ENCODE measurements at places on chromosomes 5 and 9. TPM values are rescaled to one million over a fixed set of nuclear protein-coding genes. Genes with fewer than 3 reads are reported as not detected.

DNA sequence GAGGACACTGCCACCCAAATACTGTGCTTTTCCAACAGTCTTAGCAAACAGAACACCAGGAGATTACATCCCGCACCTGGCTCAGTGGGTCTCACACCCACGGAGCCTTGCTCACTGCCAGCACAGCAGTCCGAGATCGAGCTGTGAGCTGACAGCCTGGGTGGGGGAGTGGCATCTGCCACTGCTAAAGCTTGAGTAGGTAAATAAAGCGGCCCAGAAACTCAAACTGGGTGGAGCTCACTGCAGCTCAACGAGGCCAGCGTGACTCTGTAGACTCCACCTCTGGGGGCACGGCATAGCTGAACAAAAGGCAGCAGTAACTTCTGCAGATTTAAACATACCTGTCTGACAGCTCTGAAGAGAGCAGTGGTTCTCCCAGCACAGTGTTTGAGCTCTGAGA lies 28.8 kb downstream of the EPB41L4A start:
- H3K4me3 ChIP-seq = no peak overlapping the region
- H3K36me3 ChIP-seq = no peaks in the 10 kb centered on the region
- H3K27ac ChIP-seq = no peak overlapping the region
- DNase-seq = no peak

GRCh38 chr5:17302106-17302505 lies 84.7 kb downstream of the BASP1 start:
- no peak for DNase-seq
- H3K4me3 ChIP-seq = no peak overlapping the region
- H3K27ac ChIP-seq = no peak overlapping the region
- no peaks in the 10 kb centered on the region for H3K27me3 ChIP-seq
- H3K36me3 ChIP-seq = no peaks in the 10 kb centered on the region

- H3K4me1 ChIP-seq = peaks cover 31% of the 10 kb centered on the region
- no peak overlapping the region for H3K4me3 ChIP-seq
- no peaks in the 10 kb centered on the region for H3K36me3 ChIP-seq
- H3K27me3 ChIP-seq = no peaks in the 10 kb centered on the region
Observed at GRCh38 chr9:108094676-108094993, 605.1 kb upstream of the KLF4 start.

GRCh38 chr5:143843461-143843860 lies 31.5 kb downstream of the HMHB1 start:
- H3K27me3 ChIP-seq = no peaks in the 10 kb centered on the region
- DNase-seq = no peak
- H3K27ac ChIP-seq = no peak overlapping the region
- H3K4me3 ChIP-seq = no peak overlapping the region

DNA sequence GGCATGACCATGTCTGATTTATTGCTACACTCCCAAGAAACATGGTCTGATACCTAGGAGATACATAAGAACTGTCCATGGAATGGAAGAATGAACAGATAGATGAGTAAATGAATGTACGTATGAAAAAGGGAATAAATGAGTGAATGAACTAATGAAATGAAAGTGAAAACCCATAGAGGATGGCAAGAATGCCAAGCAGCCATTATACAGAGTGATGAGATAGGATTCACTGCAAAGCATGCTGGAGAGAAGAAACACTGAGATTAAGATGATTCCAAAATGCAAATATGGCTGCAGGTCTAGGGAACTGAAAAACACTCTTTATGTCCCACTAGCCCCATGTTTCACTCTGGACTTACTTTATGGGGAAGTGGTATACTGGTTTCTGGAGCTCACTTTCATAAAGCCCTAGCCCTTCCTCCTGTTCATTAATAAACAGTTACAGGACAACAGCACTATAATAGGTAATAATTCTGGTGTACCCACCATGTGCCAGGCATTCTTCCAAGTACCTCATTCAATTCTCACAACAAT lies 170.3 kb upstream of the RAD23B start:
- no peak overlapping the region for H3K4me3 ChIP-seq
- no peaks in the 10 kb centered on the region for H3K4me1 ChIP-seq
- H3K27me3 ChIP-seq = no peaks in the 10 kb centered on the region
- no peaks in the 10 kb centered on the region for H3K36me3 ChIP-seq
- DNase-seq = no peak

DNA sequence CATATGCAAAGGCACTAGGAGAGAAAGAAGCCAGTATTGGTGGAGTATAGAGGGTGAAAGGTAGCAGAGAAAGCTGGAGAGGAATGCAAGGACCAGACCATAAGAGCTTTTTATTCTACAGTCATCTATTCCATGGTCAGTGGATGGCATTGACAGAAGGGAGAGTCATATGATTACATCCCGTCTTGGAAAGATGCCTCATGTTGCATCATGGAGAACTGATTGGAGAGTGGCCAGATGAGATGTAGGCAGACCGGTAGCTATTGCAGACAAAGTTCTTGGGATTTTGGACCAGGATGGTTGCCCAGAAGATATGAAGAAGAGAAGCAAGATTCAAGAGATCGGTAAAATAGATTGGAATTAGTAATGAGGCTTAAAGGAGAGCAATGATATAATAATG lies 260.7 kb downstream of the CHSY3 start:
- no peak overlapping the region for H3K4me3 ChIP-seq
- no peak for DNase-seq
- no peaks in the 10 kb centered on the region for H3K36me3 ChIP-seq
- H3K27ac ChIP-seq = no peak overlapping the region
- H3K4me1 ChIP-seq = no peaks in the 10 kb centered on the region

DNA sequence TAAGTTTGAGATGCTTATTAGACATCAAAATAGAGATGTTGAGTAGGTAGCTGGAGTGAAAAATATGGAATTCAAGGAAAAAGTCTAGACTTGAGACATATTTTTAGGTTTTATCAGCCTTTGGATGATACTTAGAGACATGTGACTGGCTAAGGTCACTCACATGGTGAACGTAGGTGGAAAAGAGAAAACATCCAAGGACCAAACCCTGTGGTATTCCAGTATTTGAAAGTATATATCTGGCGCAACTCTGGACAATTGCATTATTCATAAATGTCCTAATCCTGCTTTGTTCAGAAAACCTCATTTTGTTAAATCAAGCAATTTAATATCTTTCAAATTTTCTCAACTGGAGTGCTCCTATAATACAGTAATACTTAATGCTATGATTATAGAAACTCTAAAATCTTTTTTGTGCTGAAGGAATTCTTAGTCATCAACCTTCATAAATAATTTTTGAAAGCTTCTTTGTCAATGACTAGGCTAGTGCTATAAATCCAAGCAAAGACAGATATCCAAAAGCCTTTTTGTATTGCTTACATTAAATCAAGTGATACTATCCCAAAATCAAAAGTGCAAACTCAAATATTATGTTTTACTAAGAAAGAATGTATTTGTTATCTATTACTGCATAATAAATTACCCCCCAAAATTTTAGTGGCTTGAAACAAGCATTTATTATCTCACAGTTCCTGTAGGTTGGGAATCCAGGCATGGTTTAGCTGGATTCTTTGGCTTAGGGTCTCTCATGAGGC lies 452.0 kb downstream of the ENC1 start:
- no peak overlapping the region for H3K27ac ChIP-seq
- no peaks in the 10 kb centered on the region for H3K36me3 ChIP-seq
- DNase-seq = no peak
- no peaks in the 10 kb centered on the region for H3K4me1 ChIP-seq

- no peak overlapping the region for H3K4me3 ChIP-seq
- DNase-seq = no peak
Observed at GRCh38 chr5:1334831-1335539, 9.9 kb downstream of the CLPTM1L start.

- no peaks in the 10 kb centered on the region for H3K27me3 ChIP-seq
- H3K4me1 ChIP-seq = 0 out of 2 replicates have a peak, but pooled peaks cover 4% of the 10 kb centered on the region
Observed at GRCh38 chr5:42640835-42641234, 115.8 kb upstream of the CCDC152 start.

GRCh38 chr9:83633255-83633654 lies 10.3 kb downstream of the IDNK start:
- H3K36me3 ChIP-seq = no peaks in the 10 kb centered on the region
- H3K27ac ChIP-seq = no peak overlapping the region
- H3K4me1 ChIP-seq = peaks cover 23% of the 10 kb centered on the region

GRCh38 chr9:38374847-38375571 lies 17.5 kb upstream of the ALDH1B1 start:
- no peaks in the 10 kb centered on the region for H3K27me3 ChIP-seq
- H3K4me3 ChIP-seq = no peak overlapping the region
- H3K27ac ChIP-seq = no peak overlapping the region
- no peaks in the 10 kb centered on the region for H3K36me3 ChIP-seq

GRCh38 chr9:91163444-91163772 lies 198.3 kb downstream of the AUH start:
- peaks cover 10% of the 10 kb centered on the region for H3K4me1 ChIP-seq
- DNase-seq = no peak
- no peak overlapping the region for H3K4me3 ChIP-seq
- no peak overlapping the region for H3K27ac ChIP-seq

GRCh38 chr5:159316519-159317383 lies 13.5 kb downstream of the IL12B start:
- no peaks in the 10 kb centered on the region for H3K36me3 ChIP-seq
- peak; percentile 52 for DNase-seq
- H3K27me3 ChIP-seq = no peaks in the 10 kb centered on the region
- H3K4me1 ChIP-seq = no peaks in the 10 kb centered on the region
- H3K4me3 ChIP-seq = no peak overlapping the region

- H3K27ac ChIP-seq = no peak overlapping the region
- no peaks in the 10 kb centered on the region for H3K4me1 ChIP-seq
- no peaks in the 10 kb centered on the region for H3K36me3 ChIP-seq
- no peak for DNase-seq
- no peak overlapping the region for H3K4me3 ChIP-seq
- H3K27me3 ChIP-seq = no peaks in the 10 kb centered on the region
Observed at GRCh38 chr9:23635276-23635675, 190.8 kb downstream of the ELAVL2 start.

DNA sequence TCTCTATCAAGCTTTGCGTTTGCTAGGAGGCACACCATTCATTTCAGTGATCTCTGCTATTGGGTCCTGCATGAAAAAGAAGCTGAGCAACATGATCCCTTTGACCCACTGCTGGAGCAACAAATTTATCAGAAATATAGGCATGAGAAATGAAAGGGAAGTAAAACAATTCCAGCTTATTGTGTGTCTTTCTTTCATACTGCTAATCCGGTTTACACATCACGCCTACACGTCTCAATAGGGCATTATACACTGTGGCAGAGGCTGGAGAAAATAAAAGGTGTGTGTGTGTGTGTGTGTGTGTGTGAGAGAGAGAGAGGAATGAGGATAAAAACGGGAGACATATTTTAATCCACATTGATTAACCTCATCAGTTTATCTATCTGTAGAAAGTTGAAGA lies 2.4 kb downstream of the PTCH1 start:
- no peak overlapping the region for H3K27ac ChIP-seq
- H3K36me3 ChIP-seq = no peaks in the 10 kb centered on the region
- peaks cover 11% of the 10 kb centered on the region for H3K4me1 ChIP-seq
- no peak for DNase-seq
- H3K27me3 ChIP-seq = no peaks in the 10 kb centered on the region

PAPPA gene
- total RNA-seq = not detected

WDR31 gene
- 1.9 TPM for total RNA-seq

CDH6 gene
- total RNA-seq = 16.0 TPM

TAF7 gene
- total RNA-seq = 78.7 TPM

PPP2R2B gene
- total RNA-seq = 9.8 TPM

SCGB3A2 gene
- not detected for total RNA-seq

HTR1A gene
- total RNA-seq = not detected

SPAG8 gene
- 0.29 TPM for total RNA-seq

OCLN gene
- 184 TPM for total RNA-seq

TRIM32 gene
- 20.3 TPM for total RNA-seq

All from Caco-2 (cell line).